ENCODE measurements at places on chromosomes 16 and 17.

DNA sequence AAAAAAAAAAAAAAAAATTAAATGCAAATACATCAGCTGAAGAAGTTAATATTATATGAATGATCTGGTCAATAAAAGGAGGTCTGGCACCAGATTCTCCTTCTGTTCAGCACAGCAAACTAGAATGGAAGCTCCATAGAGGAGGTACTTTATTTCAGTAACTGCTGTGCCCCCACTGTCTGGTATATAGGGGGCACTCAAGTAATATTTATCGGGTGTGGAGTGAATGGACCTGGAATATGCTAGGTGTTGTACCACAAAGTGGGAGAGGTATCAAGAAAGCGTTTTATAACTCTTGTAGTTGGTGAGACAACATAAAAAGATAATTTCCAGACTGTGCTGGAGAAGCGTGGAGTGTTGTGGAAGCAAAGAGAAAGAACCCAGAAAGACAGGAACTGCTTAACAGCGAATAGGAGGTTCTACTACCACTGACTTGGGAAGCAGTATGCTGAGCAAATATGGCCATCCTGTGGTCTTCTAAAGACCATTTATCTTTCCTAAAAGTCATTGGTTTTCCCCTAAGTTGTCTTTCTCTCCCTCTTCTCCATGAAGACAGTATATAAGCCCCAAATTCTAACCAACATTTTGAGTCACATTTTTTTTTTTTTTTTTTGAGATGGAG is 12.2 kb upstream of the PRKCA start:
- DNase-seq: no peak

- no peak for DNase-seq
Measured at GRCh38 chr17:28145348-28145747, 102.9 kb downstream of the NLK start.

DNA sequence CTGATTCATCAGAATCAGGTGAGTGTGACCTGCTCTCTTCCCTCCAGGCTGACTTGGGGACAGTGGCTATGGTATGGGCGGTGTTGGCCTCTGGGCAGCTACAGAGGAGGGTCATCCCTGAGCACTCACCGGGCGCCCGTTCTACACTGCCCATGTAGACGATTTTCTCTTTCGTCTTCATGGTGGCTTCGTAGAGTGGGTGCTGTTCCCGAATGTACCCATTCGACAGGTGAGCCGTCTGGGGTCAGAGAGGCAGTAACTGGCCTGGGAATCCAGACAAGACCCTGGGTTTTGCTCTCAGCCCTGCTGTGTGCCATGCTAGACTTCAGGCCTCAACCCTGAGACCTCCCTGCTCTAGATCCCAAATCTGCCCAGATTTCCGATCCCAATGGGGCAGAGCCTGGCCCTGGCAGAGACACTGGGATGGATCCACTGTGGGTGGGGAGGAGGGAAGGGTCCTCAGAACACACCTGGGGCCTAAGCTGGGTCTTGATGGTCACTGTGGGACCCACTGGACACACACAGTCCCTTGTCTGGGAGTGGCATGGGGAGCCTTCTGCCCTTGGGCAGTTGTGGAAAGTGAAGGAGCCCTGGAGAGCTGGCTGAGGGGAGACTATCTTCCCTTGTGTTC is 13.2 kb downstream of the USP6 start:
- no peak for DNase-seq

GRCh38 chr16:85607321-85607765 is 5.8 kb upstream of the GSE1 start:
- DNase-seq: no peak

GRCh38 chr17:79811868-79812352 is 15.0 kb upstream of the CBX8 start:
- DNase-seq: no peak

DNA sequence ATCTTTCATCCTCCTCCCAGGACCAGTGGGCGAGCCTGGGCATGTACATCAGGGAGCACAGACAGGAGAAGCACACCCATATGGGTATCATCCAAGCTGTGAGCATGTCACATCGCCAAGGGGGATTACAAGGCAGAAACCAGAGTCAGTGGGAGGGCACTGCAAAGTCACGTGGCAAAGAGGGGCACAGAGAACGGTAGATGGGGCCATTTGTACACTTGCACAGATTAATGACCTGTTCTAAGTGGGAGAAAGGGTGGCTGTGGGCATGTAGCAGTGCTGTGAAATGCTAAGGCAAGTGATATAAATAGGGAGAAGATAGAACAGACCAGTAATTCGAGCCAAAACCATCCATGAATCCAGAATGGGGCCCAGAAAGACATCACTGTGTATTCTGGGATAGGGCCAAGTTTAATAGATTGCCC is 265.0 kb downstream of the CPPED1 start:
- DNase-seq: no peak

GRCh38 chr17:77045441-77046041 is 95.2 kb upstream of the SEC14L1 start:
- no peak for DNase-seq

DNA sequence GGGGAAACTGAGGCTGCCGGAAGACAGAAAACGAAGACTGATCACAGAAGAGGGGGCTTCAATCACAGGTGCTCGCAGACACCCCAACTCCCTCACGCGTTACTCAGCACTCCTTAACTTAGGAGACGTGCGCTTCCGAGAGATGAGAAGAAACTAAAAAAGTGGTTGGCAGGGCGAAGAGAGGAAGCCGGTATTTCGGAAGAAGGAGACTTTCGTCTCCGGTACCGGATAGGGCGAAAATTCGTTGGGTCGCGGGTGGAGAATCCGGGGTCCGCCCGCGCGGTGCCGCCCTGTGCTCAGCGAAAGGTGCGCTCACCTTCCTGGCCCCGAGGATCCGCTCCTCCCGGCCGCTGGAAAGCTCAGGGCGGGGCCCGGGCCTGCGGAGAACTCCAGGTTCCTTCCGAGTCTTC is 917 bp upstream of the TBX2 start:
- no peak for DNase-seq

DNA sequence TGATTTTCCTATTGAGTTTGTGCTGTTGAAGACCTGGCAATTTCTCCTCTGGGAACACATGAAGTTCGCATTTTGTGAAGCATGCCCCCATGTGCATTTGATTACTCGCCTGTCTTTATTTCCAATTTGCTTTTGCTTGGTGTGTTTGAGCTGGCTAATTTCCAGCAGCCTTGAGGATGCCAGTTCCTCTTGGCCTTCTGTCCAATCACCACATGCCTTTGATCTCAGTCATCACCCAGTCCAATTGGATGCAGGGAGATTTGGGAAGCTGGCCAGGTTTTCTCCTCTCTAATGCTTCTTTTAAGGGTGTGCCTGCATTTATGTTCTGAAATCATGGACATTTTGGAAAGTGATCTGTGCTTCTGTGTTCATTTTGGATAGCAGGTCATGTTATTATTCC is 3.8 kb upstream of the TMEM100 start:
- no peak for DNase-seq

DNA sequence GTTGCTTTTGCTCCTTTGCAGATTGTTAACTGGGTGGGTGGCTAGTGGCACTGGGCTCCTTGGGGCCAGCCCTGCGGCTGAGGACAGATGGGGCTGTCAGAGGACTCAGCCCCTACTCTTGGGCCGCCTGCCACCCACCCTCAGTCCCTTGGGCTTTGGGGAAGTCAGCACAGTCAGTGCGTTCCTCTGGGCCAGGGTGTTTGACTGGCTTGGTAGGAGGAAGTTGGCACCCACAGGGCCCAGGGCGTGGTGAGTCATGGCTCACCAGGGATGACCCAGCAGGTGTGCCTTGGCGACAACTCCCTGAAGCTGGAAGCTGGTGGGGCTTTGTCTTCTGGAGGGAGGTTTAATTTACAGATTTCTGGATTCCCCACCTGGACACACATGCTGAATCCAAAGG is 32.4 kb downstream of the HAPSTR1 start:
- DNase-seq: no peak

GRCh38 chr17:58269557-58270291 is 11.0 kb downstream of the MPO start:
- no peak for DNase-seq

GRCh38 chr17:29189355-29189754 is 9.2 kb upstream of the MYO18A start:
- DNase-seq: no peak

DNA sequence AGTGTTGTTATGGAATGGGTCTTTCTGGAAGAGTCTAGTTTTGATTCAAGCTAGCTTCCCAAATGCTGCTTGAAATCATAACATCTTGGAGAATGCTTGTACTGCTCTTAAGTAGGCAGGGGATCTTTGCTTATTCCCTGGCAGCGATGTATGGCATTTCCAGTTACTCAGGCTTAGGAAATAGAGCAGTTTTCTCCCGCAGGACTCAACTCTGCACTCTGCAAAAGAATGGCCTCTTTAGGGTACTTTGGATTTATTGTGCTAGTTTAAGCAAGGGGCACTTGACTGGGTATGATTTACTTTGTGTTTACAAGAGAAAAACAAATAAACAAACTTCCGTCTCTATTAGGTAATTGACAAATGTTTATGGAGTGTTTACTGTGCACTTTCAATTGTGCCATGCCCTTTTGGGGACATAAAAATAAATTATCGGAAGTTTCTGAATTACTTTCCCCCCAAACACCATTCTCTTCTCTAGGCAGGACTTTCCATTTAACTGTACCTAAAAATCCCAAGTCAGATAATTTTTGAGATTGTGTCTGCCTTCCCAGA is 164.0 kb downstream of the MAP2K6 start:
- no peak for DNase-seq

- no peak for DNase-seq
Measured at GRCh38 chr17:33316746-33317145, 23.7 kb upstream of the ASIC2 start.

DNA sequence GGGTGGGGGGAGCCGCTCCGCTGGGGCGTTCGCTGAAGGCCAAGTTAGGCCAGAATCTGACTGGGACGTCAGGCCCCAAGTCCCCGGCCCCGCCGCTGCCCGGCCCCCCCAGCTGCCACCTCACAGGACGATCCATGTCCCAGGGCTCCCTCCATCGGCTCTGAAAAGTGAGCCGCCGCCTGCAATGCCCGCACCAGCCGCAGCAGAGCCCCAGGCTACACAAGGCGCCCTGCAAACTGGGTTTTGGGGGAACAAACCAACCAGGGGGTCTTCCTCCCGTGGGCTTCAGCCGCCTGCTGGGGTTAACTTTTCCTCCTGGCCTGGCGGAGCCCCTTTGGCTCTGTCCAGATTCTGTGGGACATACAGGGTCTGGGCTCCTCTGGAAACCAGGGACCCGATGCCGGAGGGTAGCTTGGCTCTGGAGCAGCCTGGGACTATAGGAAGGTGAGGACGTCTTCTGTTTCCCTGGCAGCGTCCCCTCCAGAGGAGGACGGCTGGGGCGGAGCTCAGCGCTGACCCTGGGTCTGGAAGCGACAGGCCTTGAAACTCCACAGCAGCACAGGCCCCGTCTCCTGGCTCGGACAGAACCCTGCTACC is 835 bp downstream of the NME4 start:
- DNase-seq: peak; percentile 33

GRCh38 chr17:56231693-56232092 is 78.4 kb downstream of the ANKFN1 start:
- no peak for DNase-seq

- peak; percentile 62 for DNase-seq
Measured at GRCh38 chr17:17682293-17682736, 1.1 kb downstream of the RAI1 start.

GRCh38 chr16:64754279-64754678 is 367.6 kb downstream of the CDH11 start:
- DNase-seq: no peak

- peak; percentile 13 for DNase-seq
Measured at GRCh38 chr17:62995377-62995885, 29.4 kb downstream of the TANC2 start.

GRCh38 chr16:73166947-73167550 is 119.1 kb upstream of the ZFHX3 start:
- no peak for DNase-seq

DNA sequence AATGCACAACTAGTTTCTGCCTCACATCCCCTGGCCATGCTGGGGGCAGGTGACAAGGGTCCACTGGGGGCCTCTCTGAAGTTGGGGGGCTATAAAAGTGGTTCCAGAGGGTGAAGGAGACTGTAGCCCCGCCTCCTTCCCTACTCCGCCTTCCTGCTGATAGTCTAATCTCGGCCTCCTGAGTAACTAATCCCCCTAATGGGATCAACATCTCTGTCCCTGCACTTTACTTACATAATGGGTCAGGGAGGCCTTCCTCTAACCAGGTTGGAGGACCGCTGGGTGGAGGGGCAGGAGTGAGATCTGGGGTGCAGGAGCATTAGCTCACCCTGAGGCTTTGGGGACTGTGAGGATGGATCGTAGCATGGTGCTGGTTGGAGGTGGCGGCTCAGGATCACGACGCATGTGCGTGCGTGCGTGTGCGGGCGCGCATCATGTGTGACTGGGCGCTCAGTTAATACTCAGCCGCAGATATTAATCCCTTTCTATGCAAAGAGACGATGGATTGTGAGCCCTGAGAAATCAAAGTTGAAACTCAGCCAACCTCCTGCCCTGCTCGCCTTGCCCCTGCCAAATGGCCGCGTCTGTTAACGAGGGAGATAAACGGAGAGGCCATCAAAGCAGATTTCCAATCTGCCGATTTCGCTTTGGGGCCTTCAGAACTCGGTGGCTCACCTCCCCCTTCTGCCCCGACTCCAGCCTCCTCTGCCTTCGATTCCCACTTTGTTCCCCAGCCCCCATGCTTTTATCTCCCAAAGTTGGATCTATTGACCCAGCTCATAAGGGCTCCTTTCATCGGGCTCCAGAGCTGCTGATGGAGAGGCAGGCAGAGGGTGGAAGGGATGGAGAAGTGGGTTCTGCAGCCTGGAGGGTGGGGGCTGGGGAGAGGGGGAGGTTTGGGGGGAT is 107.3 kb downstream of the SDK2 start:
- no peak for DNase-seq

- DNase-seq: no peak
Measured at GRCh38 chr16:14549789-14550153, 80.3 kb downstream of the PARN start.

GRCh38 chr17:47937941-47938340 is 3.4 kb upstream of the PNPO start:
- no peak for DNase-seq

DNA sequence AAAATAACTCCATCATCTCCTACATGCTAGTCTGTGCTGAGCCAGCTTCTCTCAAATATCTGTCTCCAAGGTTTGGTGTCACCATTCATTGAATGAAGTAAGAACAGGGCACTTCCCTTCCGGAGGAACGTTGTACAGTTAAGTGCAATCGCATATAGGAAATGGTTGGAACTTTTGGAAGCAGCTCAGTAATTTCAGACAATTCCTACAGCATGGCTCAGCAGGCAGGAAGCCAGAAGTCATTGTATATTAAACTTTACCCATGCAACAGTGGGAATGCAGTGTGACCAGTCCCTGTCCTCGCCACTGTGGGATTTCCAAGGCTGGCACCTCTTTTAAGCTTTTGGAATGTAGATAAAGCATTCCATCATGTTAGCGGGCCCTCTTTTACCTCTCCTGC is 51.1 kb upstream of the MYH2 start:
- DNase-seq: no peak

GRCh38 chr17:37789021-37789565 is 44.2 kb upstream of the HNF1B start:
- no peak for DNase-seq

DNA sequence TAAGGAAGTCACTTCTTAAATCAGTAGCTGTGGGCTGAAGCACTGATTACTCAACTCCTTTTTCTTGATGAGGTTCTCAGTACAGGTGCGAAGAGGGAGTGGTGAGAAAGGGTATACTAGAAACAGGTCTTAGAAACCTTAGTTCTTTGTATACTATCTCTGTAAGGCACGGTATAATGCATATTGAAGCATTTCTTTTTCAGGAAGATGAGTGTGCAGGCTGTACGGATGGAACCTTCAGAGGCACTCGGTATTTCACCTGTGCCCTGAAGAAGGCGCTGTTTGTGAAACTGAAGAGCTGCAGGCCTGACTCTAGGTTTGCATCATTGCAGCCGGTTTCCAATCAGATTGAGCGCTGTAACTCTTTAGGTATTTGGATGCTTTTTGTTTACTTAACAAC is 39.2 kb downstream of the CYLD start:
- DNase-seq: peak; percentile 41

GRCh38 chr16:28317040-28317880 is 24.9 kb downstream of the SBK1 start:
- DNase-seq: peak; percentile 77

Measured in CD4-positive, alpha-beta T cell treated with Interleukin-21 for 1 hour (primary cell).